Occipital lobe (tissue), 3 donors: ENCODE measurements at places on chromosomes 7 and 10. TPM values are rescaled to one million over a fixed set of nuclear protein-coding genes. Genes with fewer than 3 reads are reported as not detected.

Gene ANKRD61
- 0.31 TPM for total RNA-seq

Gene TMEM273
- total RNA-seq = 1.7 TPM

Gene ATRNL1
- total RNA-seq = 856 TPM

GRCh38 chr10:5550621-5551530, 26.1 kb downstream of the CALML3 start:
- no peak for DNase-seq

DNA sequence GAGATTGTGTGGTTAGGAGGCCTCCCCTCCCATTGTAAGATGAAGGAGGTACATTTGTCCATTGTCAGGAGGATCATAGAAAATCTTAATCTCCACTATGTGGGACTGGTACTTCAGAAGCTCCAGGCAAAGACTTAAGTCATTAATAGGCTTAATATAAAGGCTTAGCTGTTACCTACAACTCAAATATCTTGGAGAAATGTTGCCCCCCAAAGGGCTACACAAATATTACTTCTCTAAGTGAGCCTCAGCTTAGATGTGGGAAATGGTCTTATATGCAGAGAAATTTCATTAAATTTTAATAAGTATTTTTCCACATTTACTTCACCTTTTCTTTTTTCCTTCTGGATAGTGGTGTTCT, 27.2 kb downstream of the TAS2R41 start:
- DNase-seq = no peak

Gene USP6NL
- total RNA-seq = 40.2 TPM

Gene SRI
- total RNA-seq = 85.8 TPM

- DNase-seq = no peak
Measured at GRCh38 chr10:75803121-75803520, 371.7 kb downstream of the LRMDA start.

Gene DEPP1
- total RNA-seq = 3.1 TPM

DNA sequence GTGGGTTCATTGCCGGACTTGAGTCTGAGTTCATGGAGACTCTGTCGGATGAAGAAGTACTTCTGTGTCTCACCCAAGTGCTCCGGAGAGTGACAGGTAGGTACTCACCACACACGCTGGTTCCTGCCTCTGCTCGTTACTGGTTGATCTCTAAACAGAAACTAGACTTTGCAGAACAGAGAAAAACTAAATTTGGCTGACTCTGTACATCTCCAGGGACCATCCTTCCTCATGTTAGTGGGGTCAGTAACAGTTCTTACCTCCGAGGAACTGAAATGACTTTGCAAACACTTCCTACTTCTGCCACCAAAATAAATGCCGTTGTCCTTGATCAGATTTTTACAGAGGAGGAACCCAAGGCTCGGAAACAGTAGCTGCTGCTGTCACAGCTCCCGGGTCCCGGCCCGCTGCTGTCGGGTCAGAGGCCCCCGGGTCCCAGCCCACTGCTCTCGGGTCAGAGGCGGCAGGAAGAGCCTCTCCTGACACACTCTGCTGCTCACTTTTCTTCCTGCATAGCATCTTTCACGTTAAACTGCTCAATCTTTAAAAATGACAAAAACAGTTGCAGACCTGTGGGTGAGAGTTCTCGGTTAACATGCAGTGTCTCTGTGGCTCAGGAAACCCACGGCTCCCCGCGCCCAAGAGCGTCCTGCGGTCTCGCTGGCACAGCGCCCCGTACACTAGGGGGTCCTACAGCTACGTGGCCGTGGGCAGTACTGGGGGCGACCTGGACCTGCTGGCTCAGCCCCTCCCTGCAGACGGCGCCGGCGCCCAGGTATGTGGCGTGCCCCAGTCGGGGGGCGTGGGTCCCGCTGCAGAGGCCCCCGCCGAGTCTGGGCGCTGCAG, 4.8 kb upstream of the MTG1 start:
- no peak for DNase-seq

Gene ARHGAP22
- total RNA-seq = 2.2 TPM

Gene NXPH1
- 47.4 TPM for total RNA-seq

GRCh38 chr10:118337356-118337755, 4.8 kb downstream of the FAM204A start:
- no peak for DNase-seq

GRCh38 chr10:43156590-43157341, 18.5 kb downstream of the CSGALNACT2 start:
- DNase-seq = no peak

Gene LRIT1
- not detected for total RNA-seq

GRCh38 chr7:92293896-92294590, 48.3 kb downstream of the ANKIB1 start:
- DNase-seq = no peak

DNA sequence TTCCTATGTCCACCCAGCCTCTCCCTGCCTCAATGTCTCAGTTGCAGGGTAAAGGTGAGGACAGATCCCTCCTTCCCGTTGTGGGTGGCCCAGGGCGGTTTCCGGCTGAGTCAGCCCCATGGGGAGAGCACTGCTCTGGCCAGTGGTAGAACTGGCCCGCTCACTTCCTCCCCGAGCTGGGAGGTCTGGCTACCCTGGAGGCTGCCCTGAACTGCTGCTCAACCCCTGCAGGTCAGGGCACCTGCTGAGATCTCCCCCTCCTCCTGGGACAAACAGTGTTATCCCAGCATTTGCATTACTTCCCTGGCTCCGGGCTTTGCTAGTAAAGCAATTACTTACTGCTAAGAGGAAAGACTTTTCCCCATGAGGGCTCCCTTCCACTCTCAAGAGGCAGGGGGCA, 21.4 kb upstream of the IMPDH1 start:
- no peak for DNase-seq

- DNase-seq = no peak
Measured at GRCh38 chr10:93820434-93820833, 62.7 kb downstream of the LGI1 start.

DNA sequence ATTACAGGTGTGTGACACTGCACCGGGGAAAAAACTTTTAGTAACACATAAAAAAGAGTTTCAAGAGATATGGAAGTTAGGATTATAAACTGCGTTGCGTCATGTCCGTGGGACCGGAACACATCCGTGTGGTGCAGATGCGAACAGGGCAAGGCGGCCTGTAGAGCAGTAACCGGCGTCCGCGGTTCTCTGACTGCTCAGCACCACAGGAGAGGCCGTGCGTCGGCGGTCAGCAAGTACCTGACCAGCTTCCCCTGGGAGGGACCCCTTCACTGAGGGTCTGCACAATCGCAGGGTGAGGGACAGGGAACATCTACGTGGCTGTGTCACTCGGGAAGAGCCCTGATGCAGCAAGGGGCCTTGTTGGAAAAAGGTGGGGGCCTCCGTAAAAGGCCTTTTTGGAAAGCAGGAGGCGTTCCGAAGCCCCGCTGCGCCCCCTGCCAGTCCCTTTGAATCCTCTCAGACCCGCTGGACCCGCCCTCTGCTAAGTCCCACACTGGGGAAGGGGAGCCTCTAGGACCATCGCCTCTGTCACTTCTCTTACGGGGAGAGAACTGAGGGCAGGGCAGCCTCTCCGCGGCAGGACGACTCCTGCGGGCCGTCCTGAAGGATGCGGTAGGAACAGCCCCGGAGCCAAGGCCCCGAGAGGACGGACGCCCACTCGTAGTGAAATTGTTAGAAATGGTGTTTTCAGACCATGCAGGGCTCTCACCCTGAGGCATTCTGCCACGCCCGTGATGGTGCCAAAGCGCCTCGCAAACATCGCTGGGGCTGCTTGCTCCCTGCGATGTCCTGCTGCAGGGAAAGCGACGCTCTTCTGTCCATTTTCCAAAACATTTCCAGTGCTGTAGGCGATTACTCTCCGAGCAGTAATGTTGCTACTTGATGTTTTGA, 771.6 kb upstream of the COBL start:
- DNase-seq = peak; percentile 16

GRCh38 chr7:79453266-79453557, 255 bp downstream of the MAGI2 start:
- DNase-seq = no peak

GRCh38 chr7:151592868-151593486, 73.3 kb upstream of the RHEB start:
- no peak for DNase-seq

- no peak for DNase-seq
Measured at GRCh38 chr10:43921881-43922280, 273.2 kb upstream of the ZNF32 start.

- no peak for DNase-seq
Measured at GRCh38 chr7:40880581-40880980, 745.8 kb downstream of the SUGCT start.

- no peak for DNase-seq
Measured at GRCh38 chr10:21194510-21194993, 297.4 kb upstream of the NEBL start.

GRCh38 chr7:150898475-150899011, 46.2 kb downstream of the AOC1 start:
- peak; percentile 70 for DNase-seq

- no peak for DNase-seq
Measured at GRCh38 chr7:130884437-130885417, 150.7 kb upstream of the KLF14 start.

GRCh38 chr7:157543276-157543675, 206.5 kb downstream of the DNAJB6 start:
- no peak for DNase-seq

GRCh38 chr7:15839416-15840100, 153.1 kb upstream of the MEOX2 start:
- DNase-seq = no peak

- no peak for DNase-seq
Measured at GRCh38 chr7:30237271-30237695, 47.1 kb upstream of the ZNRF2 start.

- no peak for DNase-seq
Measured at GRCh38 chr7:147670759-147671158, 919.8 kb upstream of the C7orf33 start.

Gene IDI2
- total RNA-seq = not detected

GRCh38 chr10:101851411-101852116, 8.0 kb upstream of the KCNIP2 start:
- DNase-seq = no peak

- DNase-seq = no peak
Measured at GRCh38 chr10:34217524-34217923, 597.6 kb downstream of the PARD3 start.

DNA sequence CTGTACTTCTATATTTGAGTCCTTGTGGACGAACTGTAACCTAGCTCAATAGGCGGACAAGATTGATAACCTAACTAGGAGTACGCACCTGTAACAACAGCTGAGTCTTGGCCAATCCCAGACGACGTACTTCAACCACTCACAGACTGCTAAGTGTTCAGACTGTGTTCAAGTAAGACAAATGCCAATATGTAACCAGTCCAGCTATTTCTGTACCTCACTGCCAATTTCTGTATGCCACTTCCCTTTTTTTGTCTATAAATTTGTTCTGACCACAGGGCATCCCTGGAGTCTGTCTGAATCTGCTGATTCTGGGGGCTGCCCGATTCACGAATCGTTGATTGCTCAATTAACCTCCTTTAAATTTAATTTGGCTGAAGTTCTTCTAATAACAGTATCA, 32.2 kb downstream of the HACD1 start:
- no peak for DNase-seq

Gene GPR26
- total RNA-seq = 3.1 TPM

DNA sequence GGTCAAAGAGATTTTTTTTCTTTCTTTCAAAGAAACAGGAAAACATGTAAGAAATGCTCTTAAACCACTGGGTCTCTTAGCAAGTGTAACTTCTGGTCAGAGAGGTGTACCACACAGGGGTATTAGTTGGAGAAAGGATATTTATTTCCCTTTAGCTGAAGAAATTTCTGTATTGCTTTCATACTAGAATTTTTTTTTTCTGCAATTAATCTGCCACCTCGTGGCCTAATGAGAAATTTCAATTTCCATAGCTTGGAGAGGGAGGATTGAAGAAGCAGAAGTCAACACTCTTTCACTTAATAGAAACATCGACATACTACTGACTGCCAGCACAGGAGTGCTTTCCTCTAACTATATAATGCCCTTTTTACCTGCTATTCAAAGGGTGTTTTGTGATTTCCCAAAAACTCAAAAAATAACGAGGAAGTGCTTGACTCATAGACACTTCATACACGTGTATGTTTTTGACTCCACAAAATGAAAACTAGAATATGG, 177.6 kb upstream of the NAMPT start:
- no peak for DNase-seq

Gene KCP
- 0.16 TPM for total RNA-seq

DNA sequence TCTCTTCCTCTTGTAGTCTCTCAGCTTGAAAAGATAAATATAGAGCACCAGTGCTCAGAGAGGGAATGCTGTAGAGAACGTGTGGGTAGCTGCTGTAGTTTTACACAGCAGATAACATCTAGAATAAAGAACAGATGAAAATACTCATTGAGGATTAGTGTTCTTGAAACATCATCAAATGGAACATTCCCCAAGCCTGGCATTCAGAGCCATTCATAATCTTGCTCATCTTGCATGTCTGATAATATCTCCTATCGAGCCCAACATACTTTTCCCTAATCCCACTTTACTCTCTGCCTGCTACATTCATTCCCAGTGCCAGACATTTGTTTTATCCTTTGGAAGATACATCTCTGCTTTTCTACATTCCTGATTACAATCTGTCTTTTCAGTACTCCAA, 35.2 kb downstream of the MCU start:
- DNase-seq = no peak

DNA sequence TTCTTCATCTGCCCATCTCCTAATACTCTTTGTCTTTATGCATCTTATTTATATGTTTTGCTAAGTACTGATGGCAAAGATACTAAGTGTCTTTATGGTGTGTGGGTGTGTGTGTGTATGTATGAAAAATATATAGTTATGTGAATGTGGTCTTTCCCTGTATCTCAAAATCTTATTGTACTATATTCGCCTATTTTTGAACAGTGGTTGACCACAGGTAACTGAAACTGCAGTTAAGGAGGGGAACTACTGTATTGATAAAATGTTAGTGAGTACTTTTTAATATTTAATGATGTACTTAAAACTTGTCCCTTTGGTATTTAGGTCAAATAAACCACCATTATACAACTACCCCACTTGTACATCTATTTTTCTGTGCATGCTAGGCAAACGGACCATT, 85.9 kb downstream of the ADD3 start:
- no peak for DNase-seq

- DNase-seq = peak; percentile 9
Measured at GRCh38 chr10:37222046-37222445, 96.6 kb downstream of the ANKRD30A start.

DNA sequence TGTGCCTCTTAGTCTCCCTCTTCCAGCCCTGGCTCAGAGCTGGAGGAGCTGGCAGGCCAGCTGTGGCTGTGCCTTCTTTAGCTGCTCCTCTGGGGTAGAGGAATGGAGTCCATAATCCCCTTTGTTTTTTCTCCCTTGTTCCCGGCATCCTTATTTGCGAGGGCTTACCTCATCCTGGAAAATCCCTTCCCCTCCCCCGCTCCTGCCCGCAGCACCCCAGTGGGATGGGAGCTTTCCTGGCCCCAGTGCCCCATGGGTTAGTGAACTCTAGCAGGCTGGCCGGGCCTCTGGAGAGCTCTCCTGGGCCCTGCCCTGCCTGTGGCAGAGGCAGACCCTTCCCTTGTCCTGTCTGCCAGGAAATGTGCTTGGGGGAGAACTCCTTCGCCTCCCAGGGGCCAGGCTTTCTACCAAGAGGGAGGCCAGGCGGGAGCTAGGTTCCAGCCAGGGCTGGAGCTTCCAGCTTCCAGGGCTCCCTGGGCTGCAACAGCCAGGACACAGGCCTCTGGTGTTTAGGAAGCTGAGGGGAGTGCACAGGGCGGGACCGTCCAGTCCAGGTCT, 16.5 kb upstream of the TRIM8 start:
- no peak for DNase-seq

- no peak for DNase-seq
Measured at GRCh38 chr7:135512135-135512887, 2.4 kb upstream of the CNOT4 start.

Gene SFTPA2
- not detected for total RNA-seq

GRCh38 chr10:35349389-35349915, 13.1 kb downstream of the CCNY start:
- DNase-seq = no peak

- DNase-seq = no peak
Measured at GRCh38 chr7:102396710-102397019, 502 bp downstream of the PRKRIP1 start.
